NCI-H510A (cell line): ENCODE measurements at places on chromosomes 3 and 15.

GRCh38 chr3:50208677-50209344 lies 3.7 kb downstream of the SLC38A3 start:
- DNase-seq, result no peak

DNA sequence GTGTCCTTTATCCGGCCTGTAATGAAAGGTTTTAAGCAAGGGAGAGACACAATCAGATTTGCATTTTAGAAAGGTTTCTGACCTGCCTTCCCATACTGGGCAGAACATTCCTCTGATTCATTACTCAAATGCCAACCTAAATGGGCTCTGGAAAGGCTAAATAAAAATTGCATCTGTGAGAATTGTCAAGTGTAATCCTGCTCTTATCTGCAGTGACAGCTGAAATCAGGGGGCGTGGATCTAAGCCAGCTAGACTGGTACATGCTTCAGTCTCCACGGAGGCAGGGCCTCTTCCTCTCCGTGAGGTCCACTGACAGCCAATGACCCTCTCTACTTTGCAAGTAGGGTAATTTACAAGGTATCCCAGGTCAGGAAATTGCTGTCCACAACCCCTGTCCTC lies 32.5 kb upstream of the MINAR1 start:
- DNase-seq, result no peak

DNA sequence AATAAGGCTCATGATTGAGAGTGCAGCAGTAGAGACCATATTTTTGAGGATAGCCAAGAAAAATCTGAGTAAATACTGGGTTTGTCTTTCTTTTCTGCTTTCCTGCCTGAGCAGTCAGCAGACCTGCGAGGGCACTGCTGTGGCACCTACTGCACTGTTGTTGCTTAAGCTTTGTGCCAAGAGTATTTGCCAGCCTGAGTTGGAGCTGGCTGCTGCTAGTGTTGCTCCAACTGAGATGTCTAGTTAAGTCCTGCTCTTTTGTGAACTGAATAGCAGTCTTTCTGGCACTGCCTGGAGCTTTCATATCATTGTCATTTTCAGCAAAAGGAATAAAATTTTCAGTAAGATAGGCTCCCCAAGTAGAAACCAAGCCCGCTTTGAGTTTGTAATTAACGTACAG lies 214.5 kb upstream of the P2RY1 start:
- no peak for DNase-seq

DNA sequence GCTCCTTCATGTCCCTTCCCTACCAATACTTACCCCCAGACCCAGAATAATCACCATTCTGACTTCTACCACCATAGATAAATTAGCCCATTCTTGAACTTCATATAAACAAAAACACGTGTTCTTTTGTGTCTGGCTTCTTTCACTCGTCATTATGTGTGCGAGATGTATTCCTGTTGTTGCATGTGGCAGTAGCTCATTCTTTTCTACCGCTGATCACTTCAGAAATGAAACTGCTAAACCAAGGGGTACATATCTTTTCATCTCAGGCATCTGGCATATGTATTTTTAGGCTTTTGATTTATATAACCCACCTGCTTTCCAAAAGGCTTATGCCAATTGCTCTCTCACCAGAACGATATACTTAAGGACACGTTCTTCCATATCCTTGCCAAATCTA lies 13.8 kb upstream of the SCG3 start:
- DNase-seq, result no peak

- no peak for DNase-seq
Observed at GRCh38 chr15:76328958-76329357, 7.6 kb upstream of the ISL2 start.

DNA sequence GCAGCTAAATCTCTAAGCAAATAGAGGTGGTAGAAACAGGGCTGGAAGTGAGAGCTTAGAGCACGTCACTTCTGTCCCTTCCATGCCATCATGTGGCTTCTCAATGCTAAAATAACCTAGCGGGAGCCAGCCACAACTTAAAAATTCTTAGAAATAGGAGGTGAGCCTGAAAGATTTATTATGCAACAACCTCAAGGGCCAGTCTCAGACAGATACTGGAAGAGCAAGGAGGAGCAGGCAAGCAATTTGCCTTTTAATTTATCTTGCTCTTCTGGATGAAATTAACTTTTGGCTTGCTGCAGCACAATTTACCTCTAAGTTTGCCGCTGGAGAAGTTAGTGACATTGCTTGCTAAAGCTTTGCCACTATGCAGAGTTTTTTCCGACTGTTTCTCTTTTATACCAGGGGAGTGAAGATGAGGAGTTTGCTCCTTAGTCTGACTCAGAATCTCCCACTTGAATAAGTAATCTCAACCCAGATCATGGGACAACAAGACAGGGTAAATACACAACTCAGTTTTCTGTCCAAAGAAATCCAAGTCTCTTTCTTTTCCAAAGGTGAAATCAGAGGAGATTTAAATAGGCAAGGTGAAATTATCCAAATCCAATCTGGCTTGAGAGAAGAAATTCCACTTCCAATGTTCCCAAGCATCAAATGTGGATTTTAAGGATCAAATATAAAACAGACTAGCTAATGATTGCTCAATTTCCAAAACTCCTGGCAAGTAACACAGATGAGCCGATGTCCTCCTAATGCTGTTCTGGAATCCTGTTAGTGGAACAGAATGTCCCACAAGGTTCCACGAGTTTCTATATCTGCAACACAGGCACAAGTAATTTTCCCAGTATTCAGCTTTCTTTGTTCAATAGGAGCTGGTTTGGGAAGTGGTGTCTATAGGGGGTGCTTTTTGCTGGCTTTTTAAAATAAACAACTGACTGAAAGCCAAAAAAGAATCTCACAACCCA lies 329.4 kb upstream of the RORA start:
- DNase-seq, result no peak

GRCh38 chr3:11390411-11391131 lies 118.4 kb downstream of the ATG7 start:
- no peak for DNase-seq

GRCh38 chr3:38009807-38010591 lies 19.4 kb downstream of the VILL start:
- DNase-seq, result no peak

- no peak for DNase-seq
Observed at GRCh38 chr15:82943176-82943575, 9.3 kb downstream of the HOMER2 start.

GRCh38 chr15:48087844-48088243 lies 32.9 kb upstream of the SLC24A5 start:
- DNase-seq, result no peak

DNA sequence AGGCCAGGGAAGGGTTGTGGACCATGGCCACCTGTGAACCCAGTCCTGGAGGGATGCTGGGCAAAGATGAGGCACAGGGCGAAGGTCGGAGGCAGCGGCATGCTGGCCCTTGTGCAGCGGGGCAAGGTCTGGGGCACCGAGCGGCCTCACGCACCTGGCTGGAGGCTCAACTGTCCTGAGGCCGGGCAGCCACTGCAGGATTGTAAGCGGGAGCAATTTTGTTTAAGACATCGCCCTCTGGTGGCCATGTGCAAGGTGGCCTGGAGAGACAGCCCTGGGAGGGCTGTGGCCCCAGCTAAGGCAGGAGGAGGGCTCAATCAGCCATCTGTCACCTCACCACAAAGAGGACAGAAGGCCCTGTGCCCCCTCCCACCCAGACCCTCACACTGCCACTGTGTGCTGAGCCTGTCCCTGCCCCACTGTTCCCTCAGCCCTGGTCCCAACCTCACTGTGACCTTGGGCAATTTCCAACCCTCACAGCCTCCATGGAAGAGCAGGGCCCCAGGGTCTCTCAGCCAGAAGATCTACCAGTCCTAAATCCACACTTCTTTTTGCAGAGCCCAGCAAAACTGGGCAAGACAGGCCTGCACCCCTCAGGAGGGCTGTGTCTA lies 46.2 kb downstream of the TPRA1 start:
- DNase-seq, result peak; percentile 29

DNA sequence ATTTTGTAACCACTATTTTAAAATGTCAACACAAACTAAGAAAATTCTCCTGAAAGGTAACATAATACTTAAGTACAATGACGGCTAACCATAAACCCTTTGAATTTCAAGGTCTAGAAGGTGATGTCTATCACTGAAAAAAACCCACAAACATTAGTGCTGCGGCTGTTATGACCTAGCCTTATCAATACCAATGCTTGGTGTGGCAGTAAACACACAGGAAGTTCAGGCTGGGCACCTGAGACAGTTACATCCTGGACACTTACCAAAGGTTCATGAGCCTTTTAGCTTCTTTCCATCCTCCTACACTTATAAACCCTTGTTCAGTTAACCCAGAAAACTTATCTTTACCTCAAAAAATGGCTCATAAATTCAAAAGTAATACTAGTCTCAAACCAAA lies 5.8 kb downstream of the HSPBAP1 start:
- DNase-seq, result no peak

GRCh38 chr3:127849368-127849767 lies 27.1 kb upstream of the MGLL start:
- no peak for DNase-seq

- DNase-seq, result no peak
Observed at GRCh38 chr3:8579096-8579495, 65.5 kb downstream of the SSUH2 start.

DNA sequence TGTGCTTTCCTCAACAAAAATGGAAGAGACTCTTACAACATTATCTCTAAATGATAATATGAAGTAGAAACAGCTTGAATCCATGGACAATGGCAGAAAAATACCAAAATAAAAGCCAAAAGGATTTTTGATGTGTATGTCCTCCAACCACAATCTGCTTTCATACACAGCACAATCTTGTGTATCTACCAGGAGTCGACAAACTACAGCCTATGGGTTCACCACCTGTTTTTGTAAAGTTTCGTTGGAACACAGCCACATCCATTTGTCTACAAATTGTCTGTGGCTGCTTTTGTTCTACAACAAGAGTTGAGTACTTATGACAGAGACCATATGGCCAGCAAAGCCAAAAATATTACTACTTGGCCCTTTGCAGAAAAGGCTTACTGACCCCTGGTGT lies 88.7 kb upstream of the UBE2E2 start:
- no peak for DNase-seq

- DNase-seq, result no peak
Observed at GRCh38 chr3:57069503-57069902, 9.0 kb downstream of the SPATA12 start.

- no peak for DNase-seq
Observed at GRCh38 chr15:77852241-77853007, 219.7 kb upstream of the LINGO1 start.

DNA sequence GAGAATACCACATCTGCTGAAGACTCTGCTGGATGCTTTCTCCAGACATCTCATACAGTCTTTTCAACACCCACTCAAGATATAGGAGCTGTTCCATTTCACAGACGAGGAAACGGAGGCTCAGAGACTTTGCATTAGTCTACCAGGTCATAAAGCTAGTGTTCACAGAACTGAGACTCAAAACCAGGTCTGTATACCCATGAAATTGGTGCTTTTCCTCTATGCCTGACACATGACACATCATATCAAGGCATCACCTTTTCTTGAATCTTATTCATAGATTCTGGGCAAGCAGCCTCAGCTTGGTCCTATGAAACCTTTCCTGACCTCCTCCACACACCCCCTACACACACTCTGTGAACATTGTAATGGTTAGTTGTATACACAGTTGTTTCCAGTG lies 101.2 kb downstream of the LPP start:
- DNase-seq, result no peak

- DNase-seq, result no peak
Observed at GRCh38 chr15:85943151-85943550, 136.5 kb upstream of the AGBL1 start.

DNA sequence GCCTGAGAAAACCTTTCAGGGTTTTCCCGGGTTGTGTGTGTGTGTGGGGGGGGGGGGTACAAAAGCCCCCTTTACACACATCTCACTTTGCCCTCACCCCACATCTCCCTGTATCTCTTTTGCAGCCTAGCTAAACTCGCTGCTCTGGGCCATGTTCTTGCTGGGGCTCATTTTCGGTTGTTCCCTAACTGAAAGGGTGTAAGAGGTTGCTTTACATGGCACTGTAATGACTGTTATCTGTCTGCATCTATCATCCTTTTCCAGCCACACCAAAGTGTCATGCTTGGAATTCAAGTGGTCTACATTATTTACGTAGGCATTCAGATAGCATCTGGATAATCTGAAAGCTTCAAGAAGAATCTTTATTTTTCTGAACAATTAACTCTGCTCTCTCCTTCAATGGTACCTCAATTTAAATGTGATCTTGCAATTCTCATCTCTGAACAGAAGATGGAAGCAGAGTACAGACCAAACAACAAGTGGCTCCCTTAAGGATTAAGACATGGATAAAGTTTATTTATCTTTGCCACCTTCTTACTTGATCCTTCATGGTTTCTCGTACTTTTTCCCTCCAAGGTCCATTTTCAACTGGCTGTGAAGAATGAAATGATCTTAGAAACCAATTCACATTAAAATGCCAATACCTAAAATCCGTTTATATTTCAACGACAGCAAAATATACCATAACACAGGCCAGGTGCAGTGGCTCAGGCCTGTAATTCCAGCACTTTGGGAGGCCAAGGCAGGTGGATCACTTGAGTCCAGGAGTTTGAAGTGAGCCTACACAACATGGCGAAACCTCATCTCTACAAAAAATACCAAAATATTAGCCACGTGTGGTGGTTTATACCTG lies 34.9 kb downstream of the DCLK3 start:
- no peak for DNase-seq

DNA sequence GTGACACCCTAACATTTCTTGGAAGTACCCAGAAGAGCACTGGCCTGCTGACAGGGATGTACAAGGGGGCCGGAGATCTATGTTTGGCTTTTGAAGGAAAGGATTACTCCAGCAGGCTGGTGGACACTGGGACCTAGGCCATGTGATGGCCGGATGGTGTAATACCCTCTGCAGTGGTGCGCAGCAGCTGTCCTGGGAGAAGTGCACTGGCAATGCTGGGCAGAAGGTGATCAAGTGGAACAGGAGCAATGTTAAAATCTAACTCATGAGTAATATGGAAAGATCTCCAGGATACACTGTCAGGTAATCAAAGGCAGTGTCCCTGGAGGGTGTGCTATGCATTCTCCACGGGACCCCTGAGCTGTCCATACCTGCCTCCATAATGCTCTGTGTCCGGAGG lies 71.2 kb upstream of the POMGNT2 start:
- DNase-seq, result no peak

DNA sequence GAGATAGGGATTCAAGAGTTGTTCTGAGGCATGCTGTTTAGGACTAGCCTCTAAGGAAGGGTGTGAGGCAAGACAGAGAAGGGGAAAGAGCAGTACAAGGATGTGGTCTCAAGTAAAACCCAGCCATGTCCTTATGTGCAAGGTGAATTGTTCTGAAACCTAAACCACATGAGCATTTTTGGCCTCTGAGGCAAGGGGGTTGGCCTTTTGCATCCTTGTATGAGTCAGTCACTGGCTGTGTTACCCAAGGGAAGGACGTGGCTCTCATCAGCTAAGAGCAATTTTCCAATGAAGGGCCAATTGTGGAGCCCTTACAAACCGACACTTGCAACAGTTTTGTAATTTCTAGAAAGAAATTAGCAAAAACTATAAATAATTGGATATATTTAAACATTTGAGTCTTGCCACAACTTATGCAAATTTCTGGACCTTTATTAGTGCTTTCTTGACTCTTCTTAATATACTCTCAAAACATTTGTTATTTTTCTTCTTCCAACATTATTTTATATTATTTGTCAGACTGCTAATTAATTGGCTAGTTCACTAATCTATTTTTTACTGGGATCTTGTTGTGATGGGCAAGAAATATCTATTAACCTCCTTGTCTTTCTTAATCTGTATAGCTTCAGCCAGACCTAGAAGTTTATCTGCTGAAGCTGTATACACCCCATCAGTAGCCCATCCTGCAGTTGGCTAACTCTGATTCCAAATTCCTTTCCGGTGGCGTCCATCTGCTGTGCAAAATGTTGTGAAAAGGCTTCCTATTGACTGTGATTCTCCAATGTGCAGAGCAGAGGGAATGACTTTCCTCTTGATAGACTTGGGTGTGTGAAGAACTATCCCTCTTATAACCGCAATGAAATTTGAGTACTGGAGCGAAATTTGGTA lies 97.7 kb upstream of the P2RY1 start:
- DNase-seq, result no peak
